Keratinocyte (primary cell): ENCODE measurements at places on chromosomes 5 and 9.

GRCh38 chr5:137431051-137431450, 68.1 kb downstream of the SPOCK1 start:
- DNase-seq, result no peak

DNA sequence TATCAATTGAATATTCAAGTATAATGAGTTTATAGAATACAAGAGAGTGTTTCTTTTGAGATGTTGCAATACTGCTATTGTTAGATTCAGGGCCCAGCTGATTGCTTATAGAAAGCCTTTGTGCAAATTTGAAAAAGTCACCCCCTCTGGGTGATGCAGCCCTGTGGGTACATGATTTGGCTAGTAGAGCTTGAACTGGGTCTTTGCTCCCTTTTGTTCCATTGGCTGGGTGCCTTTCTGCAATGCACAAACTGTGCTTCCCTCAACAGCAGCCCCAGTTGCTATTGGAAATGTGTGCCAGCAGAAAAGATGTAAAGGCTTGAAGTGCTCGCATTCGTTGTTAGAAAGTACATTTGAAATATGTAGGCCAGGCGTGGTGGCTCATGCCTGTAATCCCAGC, 61.8 kb upstream of the CEMIP2 start:
- DNase-seq, result no peak

DNA sequence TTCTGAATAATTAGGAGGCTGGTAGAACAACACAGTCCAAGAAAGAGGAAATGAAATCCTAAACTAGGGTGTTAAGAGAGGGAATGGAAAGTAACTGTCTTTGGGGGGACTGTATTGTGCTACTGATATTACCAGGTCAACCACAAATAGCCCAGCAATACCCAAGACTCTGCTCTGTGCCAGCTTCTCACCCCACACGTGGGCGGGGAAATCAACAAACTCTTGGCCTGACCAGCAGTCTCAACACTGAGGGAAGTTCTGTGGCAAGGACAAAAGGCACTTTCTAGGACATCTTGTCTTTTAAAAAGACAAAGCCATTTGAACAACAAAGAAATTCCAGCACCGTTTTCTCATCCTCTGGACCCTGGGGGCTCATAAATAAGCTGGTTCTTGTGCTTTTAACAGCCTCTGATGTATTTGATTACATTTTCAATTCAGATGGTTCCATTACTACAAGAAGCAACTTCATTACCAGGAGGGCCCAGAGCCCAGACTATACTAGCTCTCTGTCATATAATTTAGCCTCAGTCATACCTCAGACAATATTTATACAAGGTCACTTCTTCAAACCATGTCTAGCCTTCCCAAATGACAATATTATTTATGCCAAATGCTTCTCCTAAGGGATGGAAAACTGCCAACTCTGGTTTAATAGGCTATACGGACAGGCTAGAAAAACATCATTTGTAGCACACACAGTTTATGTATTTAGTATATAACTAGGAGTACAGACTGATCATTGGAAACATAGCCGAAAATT, 297.8 kb downstream of the CWC27 start:
- DNase-seq, result no peak

GRCh38 chr9:115165233-115165632, 47.3 kb upstream of the TNC start:
- no peak for DNase-seq

GRCh38 chr5:135446615-135447014, 533 bp downstream of the DCANP1 start:
- no peak for DNase-seq

- DNase-seq, result no peak
These were observed 103.2 kb downstream of the NR2F1-AS1 start for GRCh38 chr5:93477816-93478215.

DNA sequence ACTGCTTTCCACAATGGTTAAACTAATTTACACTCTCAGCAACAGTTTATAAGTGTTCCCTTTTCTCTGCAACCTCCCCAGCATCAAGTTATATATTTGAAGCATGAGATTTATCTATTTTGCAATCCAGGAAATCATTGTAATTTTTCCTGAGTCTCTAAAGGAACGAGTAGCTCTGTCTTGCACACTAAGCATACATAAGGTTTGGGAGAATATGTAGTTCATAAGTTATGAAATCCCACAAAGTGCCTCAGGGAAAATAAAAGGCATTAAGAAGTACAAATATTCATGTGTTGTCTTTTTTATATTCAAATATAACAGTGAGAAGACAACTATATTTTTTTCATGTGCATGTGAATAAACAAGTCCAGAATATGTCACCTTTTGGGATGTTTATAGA, 377.1 kb upstream of the RORB start:
- DNase-seq, result no peak

- no peak for DNase-seq
These were observed 78.5 kb downstream of the AP3B1 start for GRCh38 chr5:78215972-78216371.

DNA sequence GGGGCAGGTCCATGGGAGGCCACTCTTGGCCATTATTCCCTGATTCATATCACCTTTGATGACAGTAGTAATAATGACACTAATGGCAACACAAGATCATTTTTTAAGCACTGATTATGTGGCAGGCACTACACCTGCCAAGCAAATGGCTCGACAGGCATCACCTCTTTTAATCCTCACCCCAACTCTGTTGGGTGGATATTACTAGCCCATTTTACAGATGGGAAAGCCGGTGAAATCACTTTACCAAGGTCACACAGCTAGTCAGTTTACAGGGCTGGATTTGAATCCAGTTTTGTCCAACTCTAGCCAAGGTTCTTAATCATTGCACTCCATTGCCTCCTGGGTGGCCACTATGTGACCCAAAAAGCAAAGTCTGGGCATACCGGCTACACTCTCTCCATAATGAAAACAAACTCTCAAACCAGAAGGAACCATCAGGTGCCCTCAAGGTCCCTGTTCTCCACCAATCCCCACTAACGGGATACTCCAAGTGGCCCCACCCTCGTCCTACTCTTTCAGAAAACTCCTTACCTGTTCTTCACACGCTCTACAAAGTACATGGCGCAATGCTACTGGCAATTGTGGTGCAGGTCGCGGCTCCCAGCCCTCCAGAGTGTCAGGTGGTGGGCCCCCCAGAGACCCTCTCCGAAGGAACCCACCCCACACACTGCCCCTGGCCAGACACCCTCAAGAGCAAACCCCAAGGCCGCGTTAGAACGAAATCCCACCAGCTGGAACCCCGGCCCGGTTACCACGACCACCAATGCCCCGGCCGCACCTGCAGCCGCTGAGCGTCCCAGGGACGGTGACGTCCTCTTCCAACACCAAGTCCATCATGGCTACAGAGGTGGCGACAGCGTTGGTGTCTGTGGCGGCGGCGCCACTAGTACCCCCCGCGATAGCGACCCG, 572 bp downstream of the CDK5RAP2 start:
- no peak for DNase-seq

GRCh38 chr9:87629104-87629503, 96.8 kb upstream of the CTSL start:
- DNase-seq, result no peak

DNA sequence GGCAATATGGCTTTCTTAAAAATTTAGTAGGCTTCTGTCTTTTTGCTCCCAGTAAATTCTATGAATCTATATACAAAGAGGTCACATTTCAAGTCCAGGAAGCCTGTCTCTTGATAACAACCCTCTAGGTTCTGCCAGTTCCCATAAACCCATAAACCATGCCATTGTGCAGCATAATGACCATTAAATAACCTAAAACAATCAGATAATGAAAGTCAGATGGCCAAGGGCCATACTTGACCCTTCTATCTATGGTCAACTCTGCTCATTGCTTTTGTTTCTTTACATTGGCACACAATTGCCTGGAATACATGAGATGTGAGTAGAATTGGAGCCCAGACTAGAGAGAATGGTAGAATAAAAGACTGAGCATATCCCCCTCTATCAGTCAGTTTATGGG, 305.4 kb upstream of the KIF2A start:
- DNase-seq, result no peak

- DNase-seq, result no peak
These were observed 58.3 kb upstream of the SHB start for GRCh38 chr9:38127271-38127839.

DNA sequence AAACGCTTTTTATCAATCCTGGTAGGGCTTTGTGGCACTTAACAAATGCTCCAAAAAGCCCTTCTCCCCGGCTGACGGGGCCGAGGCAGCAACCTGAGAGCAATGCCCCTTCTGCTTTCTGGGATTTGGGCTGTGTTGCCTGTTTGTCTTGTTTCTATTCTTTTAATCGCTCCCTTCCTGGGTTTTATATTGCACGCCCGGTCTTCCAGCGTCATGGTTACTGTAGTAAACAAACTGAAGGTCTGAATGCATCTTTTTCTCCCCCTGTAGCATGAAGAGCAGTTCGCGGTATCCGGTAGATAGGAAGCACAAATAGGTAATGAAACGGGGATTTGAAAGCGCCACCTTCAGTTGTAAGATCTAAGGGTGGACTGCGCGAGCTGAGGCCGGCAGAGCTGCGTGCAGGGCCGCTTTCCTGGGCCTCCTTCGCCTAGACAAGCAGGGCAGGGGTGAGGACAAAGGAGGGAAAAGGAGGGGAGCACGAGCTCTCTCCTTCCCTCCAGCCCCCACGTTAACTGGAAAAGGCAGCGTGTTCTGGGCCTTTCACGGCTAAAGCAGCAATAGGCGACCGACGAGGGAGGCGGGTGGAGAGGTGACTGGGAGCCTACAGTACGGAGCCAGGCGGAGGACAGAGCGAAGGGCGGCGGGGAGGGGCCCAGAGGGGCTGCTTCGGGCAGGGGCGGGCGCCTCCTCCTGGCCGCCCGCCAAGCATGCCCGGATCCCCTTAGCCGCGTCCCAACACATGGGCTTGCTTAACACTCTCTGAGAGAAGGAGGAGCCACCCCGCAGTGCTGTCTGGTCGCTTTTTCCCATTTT, 49.3 kb upstream of the ZNF366 start:
- no peak for DNase-seq

DNA sequence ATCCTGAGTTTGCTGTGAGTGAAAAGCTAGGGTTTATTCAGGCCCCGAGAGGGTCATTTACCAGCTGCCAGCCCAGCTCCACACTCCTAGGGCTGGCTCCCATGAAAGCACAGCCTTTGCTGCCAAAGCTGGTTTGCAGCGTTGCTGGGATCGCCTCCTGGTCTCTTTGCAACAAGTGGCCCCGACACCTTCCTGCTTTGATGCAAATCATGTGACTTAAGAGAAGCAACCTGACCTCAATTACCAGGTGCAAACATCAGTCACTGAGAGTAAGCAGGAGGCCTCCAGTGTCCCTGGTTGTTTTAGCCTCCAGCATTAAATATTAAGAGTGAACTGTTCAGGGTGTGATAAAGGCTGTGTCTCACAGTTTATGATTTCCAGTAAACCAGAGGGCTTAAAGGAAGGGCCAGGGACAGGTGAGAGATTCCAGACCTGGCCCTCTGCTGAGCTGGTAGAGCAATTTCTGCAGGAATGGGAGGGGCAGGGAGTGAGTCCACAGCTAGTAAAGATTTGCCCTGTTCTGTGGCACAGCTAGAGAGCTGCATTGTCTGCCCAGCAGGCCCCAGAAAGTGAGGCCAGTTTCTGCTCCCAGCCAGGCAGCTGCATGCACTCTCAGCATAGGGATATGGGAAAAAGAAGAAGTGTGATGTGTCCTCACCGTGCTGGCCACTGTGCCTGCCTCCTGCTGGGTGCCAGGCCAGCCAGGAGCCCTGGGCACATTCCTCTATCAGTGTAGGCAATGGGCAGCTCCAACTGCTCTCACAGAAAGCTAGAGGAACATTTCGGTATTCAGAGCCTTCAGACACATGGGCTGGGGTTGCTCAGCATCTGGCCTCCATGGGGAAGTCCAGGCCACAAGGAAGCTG, 58.0 kb downstream of the SLC22A5 start:
- DNase-seq, result no peak

GRCh38 chr9:14221558-14221957, 92.4 kb downstream of the NFIB start:
- peak; percentile 73 for DNase-seq

GRCh38 chr5:5014586-5015235, 125.4 kb upstream of the ADAMTS16 start:
- DNase-seq, result no peak

DNA sequence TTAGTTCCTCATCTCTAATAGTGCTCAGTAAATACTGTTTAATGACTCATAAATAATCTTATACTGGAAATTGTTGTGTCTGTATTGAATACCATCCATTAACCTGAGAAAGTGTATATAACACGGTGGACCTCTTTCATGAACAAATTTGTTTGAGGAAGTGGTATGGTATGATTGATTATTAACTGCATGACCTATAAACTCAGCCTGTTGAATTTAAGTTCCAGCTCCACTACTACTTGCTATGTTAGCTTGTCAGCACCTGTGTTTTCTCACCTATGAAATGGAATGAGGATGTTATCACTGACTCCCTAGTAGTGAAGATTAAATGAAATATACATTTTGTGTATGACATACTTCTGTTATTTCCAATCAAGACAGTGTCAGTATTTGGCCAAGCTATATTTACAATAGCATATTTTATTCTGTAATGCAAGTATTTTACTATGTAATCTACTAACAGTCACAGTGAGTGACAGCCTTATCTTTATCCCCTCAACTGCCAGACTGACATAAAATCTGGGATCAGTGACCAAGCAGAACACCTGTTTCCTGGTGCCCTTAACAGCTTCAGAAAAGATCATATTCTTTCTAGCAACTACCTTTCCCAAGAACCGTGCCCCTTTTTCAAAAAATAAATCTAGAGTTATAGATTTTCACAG, 77.3 kb upstream of the ITGA1 start:
- DNase-seq, result no peak
